ENCODE measurements at places on chromosomes 12 and 14.

DNA sequence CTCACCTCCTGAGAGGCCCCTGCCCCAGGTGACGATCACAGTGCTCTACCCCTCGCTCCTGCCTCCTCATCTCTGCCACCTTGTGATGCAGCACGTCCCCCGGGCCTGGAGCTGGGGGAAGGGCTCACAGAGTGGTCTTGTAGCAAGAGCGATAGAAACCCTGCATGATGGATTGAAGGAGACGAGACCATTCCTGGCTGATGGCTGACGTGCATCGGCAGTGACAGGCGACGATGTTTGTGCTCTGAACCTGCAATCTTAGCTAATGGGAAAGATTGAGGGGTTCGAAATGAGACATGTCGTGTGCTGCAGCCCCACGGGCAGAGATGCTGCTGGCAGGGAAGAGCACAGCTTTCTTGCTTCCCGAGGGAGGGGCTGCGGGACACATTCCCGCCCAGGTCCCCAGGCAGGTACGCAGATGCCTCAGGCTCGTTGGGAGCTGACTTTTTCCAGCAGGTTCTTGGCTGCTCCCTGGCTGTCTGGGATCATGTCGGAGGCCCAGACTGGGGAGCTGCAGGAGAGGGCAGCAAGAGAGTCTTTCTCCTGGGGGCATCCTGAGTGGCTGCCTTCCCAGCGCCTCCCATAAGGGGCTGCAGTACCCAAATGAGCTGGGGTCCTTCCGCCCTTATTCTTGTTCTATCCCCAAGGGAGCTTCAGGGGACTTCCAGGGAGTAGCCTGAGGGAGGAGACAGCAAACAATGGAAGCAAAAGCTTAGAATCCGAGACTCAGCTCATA is 38.7 kb upstream of the GPATCH2L start:
- DNase-seq = no peak

- DNase-seq = no peak
These were observed 5.7 kb downstream of the HOXC8 start for GRCh38 chr12:54014377-54015017.

- DNase-seq = peak; percentile 46
These were observed 59.5 kb downstream of the ETNK1 start for GRCh38 chr12:22684140-22685118.

- peak; percentile 94 for DNase-seq
These were observed 78.6 kb downstream of the ARF6 start for GRCh38 chr14:49971156-49972130.

DNA sequence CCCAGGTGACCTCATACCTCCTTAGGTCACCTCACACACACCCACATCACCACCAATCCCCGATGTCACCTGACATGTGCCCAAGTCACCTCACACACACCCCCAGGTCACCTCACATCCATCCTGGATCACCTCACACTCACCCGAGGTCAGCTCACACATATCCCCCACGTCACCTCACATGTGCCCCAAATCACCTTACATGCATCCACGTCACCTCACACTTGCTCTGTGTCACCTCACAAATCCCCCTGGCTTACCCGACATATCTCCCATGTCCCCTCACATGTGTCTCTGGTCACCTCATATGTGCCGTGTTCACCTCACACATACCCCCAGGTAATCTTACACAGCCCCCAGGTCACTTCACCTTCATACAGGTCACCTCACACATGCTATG is 864.6 kb downstream of the TMEM121 start:
- DNase-seq = no peak

DNA sequence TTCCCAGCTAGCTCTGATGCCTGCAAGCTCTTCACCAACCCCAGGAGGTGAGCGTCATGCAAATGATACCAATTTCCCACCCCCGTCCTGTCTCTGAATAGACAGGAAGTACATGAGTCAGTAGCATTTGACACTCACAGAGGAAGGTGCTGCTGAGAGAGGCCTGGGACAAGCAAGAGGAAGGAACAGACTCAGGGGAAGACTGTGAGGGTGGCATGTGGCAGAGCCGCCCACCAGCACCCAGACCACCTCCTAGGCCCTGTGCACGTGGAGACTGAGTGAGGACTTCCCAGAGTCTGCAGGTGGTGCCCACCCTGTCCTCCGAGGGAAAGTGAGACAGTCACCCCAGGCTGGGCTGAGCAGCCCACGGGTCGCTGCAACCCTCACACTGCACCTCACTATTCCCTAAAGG is 199.5 kb upstream of the SFSWAP start:
- no peak for DNase-seq

GRCh38 chr12:65496617-65497016 is 218.1 kb downstream of the MSRB3 start:
- DNase-seq = peak; percentile 83

- DNase-seq = no peak
These were observed 118.3 kb downstream of the CCER1 start for GRCh38 chr12:90836689-90837088.

DNA sequence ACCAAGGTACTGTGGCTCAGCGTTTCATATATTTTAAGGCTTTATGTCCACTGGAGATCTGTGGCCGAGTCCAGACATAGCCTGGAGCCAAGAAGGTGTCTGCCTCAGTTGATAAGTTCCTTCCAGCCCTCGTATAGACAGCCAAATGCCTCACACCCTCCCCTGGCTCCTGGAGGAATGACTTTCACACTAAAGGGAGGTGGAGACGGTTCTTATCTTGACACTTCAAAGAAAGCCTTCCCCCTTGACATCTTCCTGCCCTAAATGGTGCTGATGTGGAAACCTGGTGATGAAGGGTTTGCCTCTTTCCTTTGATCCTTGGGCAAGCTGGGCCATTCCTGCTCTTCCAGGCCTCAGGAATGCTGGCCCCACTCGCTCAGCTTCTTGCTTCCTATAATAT is 474.8 kb upstream of the TBX3 start:
- DNase-seq = no peak

GRCh38 chr12:115473257-115473956 is 789.4 kb upstream of the TBX3 start:
- no peak for DNase-seq

GRCh38 chr14:91065266-91065665 is 4.8 kb upstream of the RPS6KA5 start:
- no peak for DNase-seq

DNA sequence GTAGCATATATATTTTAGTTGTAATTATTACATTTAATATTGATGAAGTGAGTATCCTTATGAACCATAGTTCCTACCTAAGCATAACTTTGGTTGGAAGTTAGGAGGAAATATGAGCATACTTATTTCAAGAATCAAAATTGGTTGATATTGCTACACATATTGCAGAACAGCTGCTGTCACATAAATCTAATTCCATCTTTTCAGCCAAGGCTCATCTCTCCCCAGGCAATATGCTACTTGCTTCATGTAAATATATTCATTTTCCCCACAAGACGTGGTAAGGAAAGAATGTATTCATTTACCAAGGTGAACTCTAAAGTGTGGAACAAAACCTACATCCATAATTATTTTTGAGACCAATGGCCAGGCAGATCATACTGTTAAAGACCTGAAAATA is 62.5 kb upstream of the HIF1A start:
- no peak for DNase-seq

DNA sequence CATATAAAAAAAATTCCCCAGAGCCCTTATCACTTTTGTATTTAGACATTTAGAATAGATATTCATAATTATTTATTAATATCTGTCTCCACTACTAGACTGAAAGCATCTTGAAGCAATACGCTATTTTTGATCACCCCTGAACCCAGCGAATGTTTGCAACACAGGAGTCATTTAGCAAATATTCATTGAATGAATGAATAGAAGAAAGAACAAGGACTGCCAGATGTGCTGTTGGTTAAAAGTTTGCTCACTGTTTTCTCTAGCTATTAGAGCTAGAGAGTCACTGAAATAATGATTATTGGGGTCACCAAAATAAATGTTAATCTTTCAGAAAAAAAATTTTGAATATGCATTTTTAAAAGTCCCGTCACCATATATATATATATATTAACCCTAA is 174.3 kb downstream of the ACSS3 start:
- no peak for DNase-seq

DNA sequence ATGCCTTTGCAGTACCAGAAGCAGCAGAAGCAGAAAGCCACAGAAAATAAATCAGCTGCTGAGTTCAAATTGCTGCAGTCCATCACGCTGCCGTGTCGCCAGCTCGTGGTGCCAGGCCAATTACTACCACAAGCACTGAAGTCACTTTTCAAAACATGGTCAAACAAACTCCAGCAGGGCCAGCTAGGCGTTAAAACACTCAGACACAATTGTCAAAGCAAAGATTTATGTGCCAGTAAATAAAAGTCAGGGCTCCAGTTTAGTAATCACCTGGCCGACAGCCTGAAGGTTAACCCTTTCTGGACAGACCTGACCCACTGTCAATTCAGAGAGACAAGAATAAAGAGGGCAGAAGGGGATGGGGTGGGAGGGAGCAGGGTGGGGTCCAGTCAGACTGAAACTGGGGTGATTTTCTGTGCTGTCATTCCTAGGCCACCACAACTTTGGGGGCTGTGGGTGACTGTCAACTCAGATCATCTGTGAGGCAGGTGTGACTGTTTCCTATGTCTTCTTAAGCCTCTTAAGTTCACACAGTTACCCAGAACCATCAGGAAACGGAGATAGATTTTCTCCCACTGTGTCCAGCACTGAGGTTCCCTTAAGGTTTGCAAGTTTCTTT is 109.8 kb upstream of the FUT8 start:
- DNase-seq = no peak

DNA sequence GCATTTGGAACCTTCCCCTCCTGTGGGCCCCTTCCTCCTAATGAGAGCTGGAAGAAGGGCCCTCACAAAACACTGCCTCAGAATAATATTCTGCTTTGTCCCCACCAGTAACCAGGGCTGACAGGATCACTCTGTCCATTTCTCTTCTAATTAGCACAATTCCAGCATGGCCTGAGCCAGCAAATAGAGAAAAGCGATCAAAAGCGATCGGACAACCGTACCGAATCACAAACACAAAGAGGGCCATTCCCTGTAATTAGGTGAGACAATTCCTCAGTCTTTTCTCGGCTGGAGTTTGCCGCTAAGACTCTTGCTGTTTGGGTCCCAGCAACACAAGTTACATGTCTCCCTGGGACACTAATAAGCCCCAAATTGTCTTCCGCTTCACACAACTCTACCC is 35.6 kb upstream of the VSX2 start:
- no peak for DNase-seq

- DNase-seq = no peak
These were observed 53.0 kb upstream of the KITLG start for GRCh38 chr12:88633312-88633711.

DNA sequence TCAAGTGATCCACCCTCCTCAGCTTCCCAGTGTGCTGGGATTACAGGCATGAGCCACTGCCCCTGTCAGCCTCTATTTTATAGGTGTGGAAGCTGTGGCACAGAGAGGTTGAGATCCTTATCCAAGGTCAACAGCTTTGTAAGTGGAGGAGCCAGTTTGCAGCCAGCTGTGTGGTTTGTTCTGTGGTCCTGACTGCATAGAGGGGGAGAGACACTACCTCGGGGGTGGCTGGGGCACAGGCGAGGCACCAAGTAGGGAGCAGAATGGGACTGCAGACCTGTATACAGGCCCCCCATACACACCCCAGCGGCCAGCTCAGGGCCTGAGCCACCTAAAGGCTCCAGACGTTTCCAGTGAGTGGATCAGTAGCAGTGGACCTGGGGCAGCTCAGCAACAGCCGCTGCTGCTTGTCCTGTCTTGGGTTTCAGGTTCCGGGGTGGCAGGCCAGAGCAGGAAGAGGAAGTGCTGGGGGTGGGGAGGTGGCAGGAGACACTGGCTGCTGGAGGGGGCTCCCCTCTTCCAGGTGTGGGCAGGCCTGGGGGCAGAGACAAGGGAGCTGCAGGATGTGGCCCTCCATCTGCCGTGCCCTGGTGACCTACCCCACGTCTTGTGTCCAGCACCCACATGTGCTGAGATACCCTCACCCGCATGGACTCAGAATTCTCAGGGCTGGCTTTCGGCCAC is 11.0 kb downstream of the ORAI1 start:
- no peak for DNase-seq

GRCh38 chr12:68411371-68411770 is 79.2 kb upstream of the MDM1 start:
- no peak for DNase-seq

GRCh38 chr12:106975098-106975497 is 11.8 kb downstream of the MTERF2 start:
- no peak for DNase-seq

GRCh38 chr14:25001156-25001555 is 48.8 kb downstream of the STXBP6 start:
- DNase-seq = no peak

DNA sequence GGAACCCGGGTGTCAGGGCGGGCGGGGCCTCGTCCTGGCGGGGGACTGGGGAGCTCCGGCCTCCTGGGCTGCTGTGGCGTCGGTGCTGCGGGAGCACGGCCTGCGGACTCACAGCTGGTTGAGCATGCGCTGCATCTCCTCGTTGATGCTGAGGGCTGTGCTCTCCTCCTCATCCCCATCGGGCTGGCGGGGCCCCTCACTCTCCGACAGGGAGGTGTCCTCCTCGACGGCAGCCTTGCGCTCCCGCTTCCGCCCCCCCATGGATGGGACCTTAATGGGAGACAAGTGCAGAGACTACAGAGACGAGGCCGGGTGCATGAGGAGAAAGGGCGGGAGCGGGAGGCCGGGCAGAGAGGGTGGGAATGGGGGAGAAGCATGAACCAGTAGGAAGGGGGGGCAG is 7.3 kb downstream of the IFFO1 start:
- DNase-seq = no peak

DNA sequence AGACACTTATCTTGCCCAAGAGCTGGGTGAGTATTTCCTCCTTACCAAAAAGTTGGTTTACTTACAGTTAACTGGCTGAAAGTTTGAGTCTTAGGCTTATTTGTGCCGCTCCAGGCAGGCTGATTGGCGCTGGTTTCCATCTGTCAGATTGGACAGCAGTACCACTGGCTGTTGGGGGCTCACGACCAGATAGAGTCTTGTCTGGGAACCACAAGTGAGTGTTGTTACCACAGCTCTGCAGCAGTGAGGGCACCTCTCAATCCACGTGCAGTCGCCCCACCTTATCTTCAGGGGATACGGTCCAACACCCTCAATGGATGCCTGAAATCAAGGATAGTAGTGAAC is 58.9 kb downstream of the DDX51 start:
- DNase-seq = peak; percentile 35

DNA sequence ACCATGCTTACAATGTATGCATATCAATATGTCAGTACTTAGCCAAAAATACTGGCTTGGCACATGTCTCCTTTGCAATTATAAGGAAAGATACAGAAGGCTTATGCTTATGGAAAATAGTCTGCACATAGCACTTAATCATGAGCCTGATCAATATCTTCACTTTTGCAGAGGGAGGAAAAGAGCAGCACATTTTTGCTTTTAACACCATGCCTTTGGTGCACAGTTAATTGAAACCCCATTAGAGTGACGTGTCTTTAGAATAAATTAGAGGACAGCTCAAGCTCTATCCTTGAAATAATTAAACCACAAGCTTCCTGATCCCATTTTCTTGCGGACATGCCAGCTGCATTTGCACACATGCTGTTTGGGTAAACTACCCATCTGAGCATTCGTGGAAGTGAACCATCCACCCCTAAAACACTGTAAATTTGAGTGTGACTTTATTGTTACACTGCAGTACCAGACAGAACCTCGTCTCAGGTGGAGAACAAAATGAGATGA is 839.9 kb upstream of the MGAT4C start:
- no peak for DNase-seq

GRCh38 chr12:25692115-25693035 is 139.3 kb upstream of the LMNTD1 start:
- DNase-seq = peak; percentile 69

GRCh38 chr12:54294152-54294952 is 6.5 kb downstream of the NFE2 start:
- no peak for DNase-seq

- peak; percentile 28 for DNase-seq
These were observed 174.5 kb upstream of the NPAS3 start for GRCh38 chr14:32764131-32764530.

GRCh38 chr14:64410084-64410774 is 22.1 kb downstream of the MTHFD1 start:
- peak; percentile 27 for DNase-seq
